ENCODE measurements at places on chromosomes 2 and 18.

GRCh38 chr18:35611518-35611917 is 30.0 kb downstream of the GALNT1 start:
- DNase-seq = no peak

DNA sequence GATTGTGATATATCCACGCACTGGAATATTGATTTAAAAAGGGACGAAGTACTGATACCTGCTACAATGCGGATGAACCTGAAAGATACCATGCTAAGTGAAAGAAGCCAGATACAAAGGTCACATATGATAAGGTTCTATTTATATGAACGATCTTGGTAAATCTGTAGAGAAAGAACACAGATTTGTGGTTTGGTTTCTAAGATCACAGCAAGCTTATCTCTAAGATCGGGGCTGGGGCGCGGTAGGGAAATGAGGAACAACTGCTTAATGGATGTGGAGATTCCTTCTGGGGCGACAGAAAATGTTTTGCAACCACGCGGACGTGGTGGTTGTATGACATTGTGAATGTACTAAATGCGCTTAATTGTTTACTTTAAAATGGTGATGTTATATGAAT is 60.1 kb downstream of the NEDD4L start:
- no peak for DNase-seq

DNA sequence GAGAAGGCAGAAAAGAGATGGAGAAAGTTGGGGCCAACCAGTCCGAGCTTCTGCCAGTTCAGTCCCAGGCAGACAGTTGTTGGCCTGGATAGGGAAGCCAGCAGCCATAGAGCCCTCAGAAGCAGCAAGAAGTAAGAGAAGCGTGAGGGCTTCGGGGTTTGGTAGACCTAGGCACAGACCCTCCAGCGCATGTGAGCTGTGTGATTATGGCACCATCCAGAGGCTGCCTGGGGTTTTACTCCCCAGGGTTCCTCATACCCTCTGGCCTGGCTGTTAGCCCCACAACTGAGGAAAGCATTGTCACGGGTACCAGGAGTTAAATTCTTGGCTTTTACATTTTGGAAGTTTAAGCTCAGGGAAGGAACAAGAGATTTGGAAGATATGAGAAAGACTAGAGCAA is 93.7 kb upstream of the RAB6C start:
- no peak for DNase-seq

DNA sequence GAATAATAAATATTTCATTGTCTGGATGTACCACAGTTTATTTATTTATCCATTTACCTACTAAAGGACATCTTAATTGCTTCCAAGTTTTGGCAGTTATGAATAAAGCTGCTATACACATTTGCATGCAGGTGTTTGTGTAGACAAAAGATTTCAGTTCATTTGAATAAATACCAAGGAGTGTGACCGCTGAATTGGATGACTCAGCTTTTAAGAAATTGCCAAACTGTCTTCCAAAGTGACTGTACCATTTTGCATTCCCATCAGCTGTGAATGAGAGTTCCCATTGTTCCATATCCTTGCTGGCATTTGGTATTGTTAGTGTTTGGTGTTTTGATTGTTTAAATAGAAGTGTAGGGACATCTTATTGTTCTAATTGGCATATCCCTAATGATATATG is 36.2 kb upstream of the FMNL2 start:
- no peak for DNase-seq

DNA sequence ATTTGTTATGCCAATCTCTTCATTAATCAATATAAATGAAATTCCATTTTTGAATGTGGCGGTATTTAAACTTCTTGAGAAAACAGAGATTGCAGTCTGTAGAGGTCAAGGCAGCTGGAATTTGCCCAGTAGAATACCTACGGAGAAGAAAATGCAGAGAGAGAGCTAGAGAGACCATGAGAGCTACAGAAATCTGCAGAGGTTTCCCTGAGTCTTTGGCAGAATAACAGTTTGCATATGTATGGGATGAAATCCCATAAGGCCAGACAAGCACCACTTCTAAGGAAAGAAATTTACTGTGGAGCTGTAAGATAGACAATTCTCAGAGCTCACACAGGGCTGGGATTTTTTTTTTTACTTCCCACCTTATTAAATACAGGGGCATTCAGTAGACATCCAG is 23.6 kb upstream of the TMEFF2 start:
- no peak for DNase-seq

Measured in stimulated activated CD4-positive, alpha-beta T cell treated with anti-CD3 and anti-CD28 coated beads, Interleukin-1b, Interleukin-23, amount 100 ng/mL, for 4 hours (primary cell).